ENCODE measurements at places on chromosomes 11 and 22.
A peak's percentile ranks its signal among the peaks of the same experiment; 100 is the strongest.

DNA sequence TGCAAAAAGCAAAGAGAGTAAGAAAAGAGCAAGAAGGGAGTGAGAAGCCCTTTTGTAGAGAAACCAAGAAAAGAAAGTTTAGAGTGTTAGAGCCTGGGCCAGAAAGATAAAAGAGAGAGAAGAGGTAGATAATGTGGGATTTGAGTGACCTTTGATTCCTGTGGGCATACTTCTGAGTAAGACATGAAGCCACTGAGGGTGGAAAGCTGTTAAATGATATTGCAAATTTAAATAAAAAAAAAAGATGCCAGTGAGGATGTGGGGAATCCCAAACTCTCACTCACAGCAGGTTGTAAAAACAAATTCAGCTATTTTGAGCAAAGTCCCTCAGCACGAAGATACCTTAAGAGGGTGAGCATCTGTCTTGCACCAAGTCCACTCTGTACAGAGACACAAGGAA is 59.4 kb upstream of the TOP3B start:
- DNase-seq: no peak

DNA sequence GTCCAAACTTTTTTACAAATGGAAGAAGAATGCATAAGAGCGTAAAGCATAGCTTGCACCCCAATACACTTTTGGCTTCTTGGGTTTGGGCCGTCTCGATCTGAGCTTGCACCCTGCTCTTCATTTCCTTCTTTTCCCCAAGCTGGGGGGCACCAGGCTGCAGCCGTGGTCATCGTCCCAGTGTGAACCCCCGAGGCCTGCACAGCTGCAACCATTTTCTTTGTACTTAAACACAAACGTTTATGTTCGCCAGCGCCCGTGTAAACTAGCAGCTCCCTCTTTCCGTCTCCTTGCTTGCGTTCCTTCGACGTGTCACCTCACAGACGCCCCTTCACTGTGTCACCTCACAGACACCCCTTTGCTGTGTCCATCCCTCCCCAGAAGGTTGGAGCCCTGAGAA is 10.1 kb downstream of the KRTAP5-5 start:
- DNase-seq: no peak

- peak; percentile 11 for DNase-seq
Observed at GRCh38 chr11:72584293-72584938, 89.8 kb downstream of the PDE2A start.

- peak; percentile 28 for DNase-seq
Observed at GRCh38 chr22:30310881-30311771, 15.6 kb downstream of the TBC1D10A start.

- DNase-seq: no peak
Observed at GRCh38 chr11:19208959-19209546, 7.3 kb upstream of the CSRP3 start.

- DNase-seq: no peak
Observed at GRCh38 chr11:8266246-8267241, 2.9 kb upstream of the LMO1 start.

DNA sequence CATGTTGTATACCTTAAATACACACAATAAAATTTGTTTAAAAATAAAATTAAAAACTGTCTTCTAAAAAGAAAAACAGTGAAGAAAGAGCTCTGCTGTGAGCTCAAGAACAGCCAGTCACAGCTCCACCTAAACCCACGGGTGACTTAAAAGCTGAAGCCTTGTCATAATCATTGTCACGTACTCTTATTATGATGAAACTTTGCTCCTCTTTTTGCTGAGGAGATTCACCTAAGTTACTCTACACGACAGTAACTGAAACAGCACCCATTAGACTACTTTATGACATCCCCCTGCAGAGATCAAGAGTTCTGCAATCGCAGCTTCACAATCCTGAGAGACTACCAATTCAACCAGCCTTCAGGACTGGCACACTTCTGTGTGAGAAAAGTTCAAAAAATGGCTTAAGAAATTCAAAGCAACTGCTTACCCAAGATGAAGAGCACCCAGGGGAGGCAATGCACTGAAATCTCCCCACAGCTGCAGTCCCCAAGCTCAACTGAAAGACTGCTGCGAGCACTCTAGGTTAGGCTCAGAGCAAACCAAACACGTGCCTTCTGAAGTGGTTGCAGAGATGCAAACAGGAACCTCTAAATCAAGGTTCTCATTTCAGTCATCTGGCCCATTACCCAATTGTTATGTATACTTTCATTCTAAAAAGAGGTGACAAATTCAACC is at the start of gene JAML:
JAML (minus strand) TSS at position 501 of the 678 bp plus-strand sequence. CDS start 10,145 bp downstream, outside the sequence.
- DNase-seq: no peak

DNA sequence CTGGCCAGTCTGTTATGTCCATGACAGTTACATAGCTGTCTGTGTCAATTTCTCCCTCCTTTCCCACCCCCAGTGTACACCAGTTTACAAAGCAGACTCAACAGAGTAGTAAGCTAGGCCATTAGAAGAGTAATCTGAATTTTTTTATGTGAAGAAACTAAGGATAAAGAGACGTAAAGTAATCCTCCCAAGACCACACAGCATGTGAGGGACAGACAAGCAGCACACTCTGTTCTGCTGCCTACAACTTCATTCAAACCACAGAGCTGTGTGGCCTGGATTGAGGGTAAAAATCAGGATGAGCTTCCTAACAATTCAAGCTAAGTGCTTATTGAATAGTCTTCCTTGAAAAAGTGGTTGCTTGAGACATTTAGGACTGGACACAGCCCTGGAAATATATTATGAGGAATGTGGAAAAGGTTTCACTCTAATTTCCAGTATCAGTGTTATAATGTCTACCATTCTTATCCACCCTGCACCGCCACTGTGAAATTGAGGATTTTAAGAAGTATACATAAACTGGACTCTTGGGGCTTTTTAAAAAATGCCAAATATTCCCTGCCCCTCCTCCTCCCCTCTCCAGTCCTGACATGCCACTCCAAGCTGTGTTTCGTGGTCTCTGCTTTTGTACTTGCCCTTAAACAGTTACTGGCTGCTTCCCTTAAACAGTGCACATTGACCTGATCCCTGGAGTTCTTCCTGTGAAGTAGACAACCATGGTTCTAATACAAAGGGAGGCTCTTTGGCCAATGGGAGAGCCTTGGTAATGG is 40.9 kb downstream of the EXT2 start:
- DNase-seq: peak; percentile 27

GRCh38 chr22:29755889-29756288 is 10.9 kb downstream of the ZMAT5 start:
- no peak for DNase-seq

DNA sequence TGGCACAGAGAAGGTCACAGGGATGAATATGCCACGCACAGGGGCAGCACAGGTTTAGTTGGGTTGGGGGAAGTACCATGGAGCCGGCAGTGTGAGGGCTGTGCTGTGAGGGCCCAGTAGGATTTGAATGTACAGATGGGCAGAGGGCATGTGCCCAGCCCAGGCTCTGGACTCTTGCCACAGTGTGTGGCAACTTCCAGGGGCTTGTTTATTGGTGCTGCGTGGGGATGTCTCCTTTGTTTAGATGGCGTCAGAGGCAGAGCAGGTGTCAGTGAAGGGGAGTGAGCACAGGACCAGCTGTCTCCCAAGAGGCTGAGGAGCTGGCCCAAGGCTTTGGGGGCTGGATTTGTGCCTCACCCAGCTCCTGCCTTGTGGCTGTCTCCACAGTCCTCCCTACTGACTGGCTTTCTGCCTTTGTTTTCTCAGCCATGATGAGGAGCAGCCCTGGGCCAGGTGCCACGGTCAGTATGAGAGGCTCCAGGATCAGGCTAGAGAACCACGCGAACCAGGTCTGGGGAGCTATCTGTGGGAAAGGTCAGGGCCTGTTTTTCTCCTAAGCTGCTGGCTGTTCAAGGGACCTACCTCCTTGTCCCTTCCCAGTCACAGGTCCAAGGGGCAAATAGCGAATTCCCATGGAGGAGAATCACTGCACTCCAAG is 21.9 kb downstream of the SUN2 start:
- DNase-seq: no peak

GRCh38 chr22:31286360-31287255 is 5.7 kb downstream of the PIK3IP1 start:
- DNase-seq: no peak

DNA sequence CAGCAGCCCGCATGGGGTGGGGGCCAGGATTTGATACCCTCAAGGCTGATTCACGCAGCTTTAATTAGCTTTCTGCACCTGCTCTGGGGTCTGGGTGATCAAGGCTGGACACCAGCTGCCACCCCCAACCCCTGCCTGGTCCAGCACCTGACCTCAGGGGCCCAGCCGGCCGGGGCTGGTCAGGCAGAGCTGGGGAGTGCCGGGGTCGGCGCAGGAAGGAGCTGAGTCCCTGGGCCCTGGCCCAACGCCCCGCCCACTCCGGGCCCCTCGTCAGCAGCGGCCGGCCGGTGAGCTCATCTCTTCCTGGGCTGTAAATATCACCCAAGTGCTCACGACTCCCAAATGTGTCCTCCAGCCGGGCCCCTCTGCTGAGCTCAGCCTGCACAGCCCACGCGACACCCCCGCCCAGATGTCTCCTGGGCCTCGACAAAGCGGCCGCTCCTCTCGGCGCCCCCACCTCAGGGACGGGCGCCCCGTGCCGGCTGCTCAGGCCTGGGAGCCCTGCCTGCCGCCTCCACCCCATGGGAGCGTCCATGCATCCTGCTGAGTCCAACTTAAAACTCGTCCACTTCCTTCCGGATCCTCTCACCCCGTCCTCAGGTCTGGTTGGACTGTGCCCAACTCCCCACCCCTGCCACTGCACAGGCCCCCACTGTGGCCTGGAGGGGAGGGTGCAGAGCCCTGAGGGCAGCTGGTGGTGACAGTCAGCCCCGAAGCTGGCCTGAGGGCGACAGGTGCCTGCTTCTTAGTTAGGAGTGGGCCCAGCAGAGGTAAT is 29.0 kb downstream of the RTN4R start:
- DNase-seq: peak; percentile 32

GRCh38 chr11:15936011-15936410 is 420.3 kb downstream of the SOX6 start:
- no peak for DNase-seq

- no peak for DNase-seq
Observed at GRCh38 chr11:85988780-85989179, 80.1 kb downstream of the PICALM start.

DNA sequence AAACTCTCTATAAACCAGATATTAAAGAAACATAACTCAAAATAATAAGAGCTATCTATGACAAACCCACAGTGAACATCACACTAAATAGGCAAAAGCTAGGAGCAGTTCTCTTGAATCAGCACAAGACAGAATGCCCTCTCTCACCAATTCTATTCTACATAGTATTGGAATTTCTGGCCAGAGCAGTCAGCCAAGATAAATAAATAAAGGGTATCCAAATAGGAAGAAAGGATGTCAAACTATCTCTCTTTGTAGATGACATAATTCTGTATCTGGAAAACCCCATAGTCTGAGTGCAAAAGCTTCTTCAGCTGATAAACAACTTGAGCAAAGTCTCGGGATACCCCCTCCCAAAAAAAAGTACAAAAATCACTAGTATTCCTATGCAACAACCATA is 359.8 kb downstream of the LRRC4C start:
- peak; percentile 6 for DNase-seq

Data from fibroblast of skin of right biceps (primary cell).